Colonic mucosa (tissue), 4 donors: ENCODE measurements at places on chromosomes 12 and 14. TPM values are rescaled to one million over a fixed set of nuclear protein-coding genes. Genes with fewer than 3 reads are reported as not detected.
A peak's percentile ranks its signal among the peaks of the same experiment; 100 is the strongest.

DNA sequence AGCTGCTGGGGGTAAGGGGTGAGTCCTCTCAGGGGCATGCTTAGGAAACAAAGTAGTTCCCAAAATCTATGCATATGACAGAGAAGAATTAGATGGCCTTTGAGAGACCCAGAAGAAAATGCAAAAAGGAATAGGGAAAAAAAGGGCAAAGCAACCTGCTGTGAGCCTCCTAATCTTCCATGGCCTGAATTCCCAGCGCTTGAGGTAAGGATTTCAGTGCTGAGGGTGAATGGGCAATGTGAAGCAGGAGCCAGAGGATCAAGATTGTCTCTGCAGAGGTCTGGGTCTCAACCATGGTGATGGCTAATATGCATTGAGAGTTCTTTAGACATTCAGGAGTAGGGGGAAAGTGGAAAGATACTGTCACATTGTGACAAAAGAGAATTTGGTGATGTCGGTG, 31.5 kb downstream of the GPR65 start:
- no peak for DNase-seq

DNA sequence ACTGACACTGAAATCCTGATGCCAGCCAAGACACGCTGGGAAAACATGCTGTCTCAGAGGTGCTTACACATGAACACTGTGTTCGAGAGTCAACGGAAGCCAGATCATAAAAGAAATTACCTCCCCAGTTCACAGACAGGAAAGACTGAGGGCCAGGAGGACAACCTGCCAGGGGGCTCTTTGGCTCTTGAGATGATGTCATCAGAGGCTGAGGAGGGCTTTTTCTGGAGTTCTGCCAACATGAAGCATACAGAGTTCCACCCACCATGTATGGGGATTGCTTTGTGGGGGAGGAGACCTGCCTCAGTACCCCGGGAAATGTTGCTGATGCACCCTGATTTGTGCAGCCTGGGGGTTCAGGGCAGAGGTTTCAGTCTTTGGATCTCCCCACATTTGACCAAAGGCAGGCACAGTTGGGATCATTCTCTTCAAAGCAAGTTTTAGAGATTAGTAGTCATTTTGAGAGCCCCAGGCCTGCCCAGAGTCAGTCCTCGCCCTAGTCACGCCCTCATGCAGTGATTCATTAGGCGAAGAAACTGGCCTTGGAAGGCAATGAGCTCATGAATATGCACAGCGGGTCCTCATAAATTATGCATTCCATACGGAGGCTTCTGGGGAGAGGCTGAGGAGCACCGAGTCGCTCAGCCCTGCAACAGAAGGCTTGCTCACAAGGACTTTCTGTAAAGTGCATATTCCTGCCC, 34.9 kb upstream of the EML1 start:
- DNase-seq, result no peak

Gene SCN8A
- 4.2 TPM for total RNA-seq

Gene RFX4
- total RNA-seq, result not detected

Gene CLEC1A
- total RNA-seq, result 1.8 TPM

DNA sequence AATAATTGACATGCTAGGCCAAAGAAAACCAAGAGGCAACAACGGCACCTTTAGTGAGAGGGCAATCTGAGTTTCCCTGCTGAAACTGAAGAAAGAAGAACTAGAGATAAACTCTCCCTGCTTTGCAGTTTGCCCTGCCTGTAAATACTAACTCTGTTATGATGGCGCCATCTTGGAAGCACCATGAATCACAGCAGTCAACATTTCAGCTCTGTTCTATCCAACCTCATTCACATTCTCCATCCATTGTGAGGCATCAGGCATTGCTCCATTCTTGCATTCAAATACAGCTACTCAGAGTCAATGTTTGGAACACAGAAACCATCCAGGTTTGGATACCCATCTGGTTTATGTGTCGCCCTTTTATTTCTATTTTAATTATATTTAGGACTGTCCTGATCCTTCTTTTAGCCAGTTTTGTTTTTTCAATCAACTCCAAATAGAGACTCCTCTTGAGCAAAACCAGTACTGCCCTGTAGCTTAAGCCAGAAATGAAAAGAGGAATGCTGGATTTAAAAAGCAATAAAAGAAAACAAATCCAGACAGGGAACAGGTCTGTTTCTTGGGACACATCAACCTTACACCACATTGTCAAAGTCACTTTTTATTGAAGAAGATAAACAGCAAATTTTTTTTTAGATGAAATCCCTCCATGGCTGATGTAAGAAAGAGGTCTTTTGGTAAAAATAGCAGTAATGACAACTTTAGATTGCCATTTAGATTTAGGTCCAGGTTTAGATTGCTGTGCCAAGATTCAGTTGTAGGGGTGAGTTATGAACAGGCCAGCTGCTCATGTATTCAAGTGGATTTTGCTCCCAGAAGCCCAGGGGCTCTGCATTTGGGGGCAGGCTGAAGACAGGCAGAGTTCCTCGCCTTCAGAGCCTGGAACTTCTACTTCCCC, 33.3 kb upstream of the PPM1A start:
- DNase-seq, result no peak

DNA sequence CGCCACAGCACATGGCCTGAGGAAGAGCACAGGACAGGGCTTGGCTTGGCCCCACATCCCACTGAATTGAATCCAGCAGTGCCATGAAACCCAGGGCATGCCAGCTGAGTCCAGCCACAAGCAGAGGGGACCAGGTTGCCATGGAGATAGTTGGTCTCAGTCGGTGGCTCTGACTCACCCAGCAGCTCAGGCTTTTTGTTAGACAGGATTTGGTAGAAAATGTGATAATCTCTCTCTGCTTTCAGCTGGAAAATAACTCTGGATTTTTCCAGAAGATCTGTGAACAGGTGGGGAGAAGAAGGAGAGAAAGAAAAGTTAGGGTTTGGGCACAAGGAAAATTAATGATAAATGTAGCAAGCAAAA, 4.8 kb downstream of the MYH7 start:
- no peak for DNase-seq

- peak; percentile 53 for DNase-seq
These were observed 29.6 kb downstream of the EEA1 start for GRCh38 chr12:92899386-92900001.

- no peak for DNase-seq
These were observed 181.6 kb upstream of the FOXN3 start for GRCh38 chr14:89598548-89599186.

DNA sequence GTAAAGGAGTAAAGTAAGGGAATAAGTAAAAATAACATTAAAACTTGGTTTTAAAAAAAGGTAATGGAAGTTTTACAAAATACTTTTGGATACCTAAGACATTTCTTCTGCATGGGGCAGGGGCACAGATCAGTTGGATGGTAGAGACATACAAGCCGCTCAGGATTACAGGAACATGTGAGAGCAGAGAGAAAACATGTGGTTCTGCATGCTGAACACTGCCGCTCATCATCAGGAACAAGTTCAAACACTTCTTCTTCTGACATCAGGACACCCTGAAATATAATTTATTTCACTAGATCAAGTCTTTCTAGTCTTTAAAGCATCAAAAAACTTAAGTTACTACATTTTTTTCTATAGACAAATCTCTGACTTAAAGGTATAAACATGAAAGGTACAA, 60.9 kb upstream of the SLC6A13 start:
- no peak for DNase-seq

DNA sequence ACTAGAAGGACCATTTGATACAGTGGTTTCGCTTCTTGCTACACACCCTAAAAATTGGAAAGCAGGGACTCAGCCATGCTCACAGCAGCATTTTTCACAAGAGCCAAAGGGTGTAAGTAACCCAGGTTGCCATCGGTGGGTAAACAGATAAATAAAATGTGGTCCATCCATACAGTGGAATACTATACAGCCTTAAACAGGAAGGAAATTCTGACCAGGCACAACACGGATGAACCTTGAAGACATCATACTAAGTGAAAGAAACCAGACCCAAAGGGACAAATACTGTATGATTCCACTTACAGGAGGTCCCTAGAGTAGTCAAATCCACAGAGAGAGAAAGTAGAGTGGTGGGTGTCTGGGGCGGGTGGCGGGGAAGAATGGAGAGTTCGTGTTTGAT, 220.9 kb downstream of the PHETA1 start:
- no peak for DNase-seq

GRCh38 chr12:1907652-1908611, 10.5 kb downstream of the CACNA2D4 start:
- peak; percentile 80 for DNase-seq

DNA sequence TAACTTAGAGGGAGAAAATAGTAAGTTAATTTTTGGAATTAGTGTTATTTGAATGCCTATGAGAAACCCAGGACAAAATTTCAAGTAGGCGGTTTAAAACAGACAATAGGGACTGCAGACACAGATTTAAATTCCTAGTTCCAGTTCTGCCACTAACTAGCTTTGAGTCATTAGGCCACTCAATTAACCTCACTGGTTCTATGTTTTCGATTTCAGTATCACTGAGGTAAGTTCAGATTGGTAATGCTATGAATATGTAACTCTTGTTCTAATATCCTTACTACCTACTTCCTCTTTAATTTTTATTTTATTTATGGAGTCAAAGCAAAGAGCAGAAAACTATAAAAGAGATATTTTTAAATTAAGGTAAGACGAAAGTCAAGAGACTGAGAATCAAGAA, 52.6 kb downstream of the GALC start:
- DNase-seq, result no peak

DNA sequence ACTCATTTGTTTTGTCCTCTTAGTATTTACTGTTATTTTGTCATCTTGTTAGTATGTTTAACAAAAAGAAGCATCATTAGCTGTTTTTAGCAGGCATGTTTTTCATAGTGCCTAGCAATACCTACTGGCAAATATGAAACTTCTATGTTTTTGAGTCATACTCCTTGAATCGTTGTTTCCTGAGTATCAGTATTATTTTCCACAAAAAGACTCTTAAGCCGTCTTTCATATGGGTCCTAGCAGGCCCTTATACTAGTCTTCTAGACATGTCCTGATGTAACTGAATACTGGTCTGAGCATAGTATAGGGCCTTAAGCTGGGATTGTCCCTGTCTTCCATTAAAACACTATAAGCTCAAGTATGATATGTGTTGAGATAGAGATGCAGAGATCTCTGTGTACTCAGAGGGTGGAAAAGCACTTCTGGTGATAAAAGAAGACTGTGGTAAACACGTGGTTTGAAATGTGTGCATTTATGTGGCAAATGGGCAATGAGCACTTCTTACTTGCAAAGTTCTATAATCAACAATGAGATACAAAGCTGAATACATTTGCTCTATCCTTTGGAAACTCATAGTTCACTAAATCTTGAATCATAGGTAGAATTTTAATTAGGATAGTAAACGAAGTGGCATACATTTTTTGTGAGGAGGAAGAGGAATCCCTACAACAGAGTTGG, 348.8 kb downstream of the PDZRN4 start:
- no peak for DNase-seq

Gene CFAP54
- total RNA-seq, result 0.32 TPM

GRCh38 chr14:20494935-20495766, 10.2 kb upstream of the RNASE10 start:
- no peak for DNase-seq

GRCh38 chr14:34046799-34047520, 96.1 kb upstream of the EGLN3 start:
- no peak for DNase-seq

- DNase-seq, result peak; percentile 76
These were observed 28.9 kb downstream of the RTRAF start for GRCh38 chr14:52018252-52018651.

Gene SMCO2
- total RNA-seq, result 0.21 TPM

Gene STAC3
- total RNA-seq, result 1.9 TPM

DNA sequence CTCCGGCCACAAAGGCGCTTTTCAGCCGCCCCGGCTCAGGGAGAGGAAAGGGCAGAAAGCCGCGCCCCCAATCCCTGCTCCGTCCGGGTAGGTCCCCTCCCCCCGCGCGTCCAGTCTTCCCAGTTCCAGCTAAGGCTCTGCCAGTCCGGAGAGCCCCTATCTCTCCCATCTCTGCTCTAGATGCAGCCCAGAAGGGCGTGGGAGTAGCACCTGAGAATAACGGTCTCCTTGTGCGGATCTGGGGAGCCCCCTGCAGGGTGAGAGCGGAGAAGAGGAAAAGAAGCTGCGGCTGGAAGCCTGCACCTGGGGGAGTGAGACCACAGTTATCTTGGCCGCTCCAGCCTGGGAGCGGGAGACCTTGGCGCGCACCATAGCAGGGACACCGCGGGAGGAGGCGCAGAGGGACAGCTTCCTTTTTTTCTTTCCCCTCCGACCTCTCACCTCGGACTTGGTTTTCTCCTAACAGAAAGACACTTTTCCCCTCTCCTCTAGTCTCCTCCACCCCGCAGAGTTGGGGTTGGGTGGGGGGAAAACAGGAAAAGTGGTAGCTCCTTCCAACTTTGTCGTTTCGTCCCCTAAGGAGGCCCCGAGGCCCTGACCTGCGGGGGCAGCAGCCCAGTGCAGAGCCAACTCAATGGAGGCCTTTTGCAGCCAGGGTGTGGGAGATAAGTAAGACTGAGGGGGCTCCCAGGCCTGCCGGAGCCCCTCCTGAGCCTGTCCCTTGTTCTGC, 2.4 kb downstream of the DHH start:
- DNase-seq, result no peak

Gene RAN
- total RNA-seq, result 847 TPM

- DNase-seq, result peak; percentile 87
These were observed 1.1 kb upstream of the BCL11B start for GRCh38 chr14:99272899-99273765.

GRCh38 chr12:47577206-47577989, 128.4 kb downstream of the RPAP3 start:
- no peak for DNase-seq

- DNase-seq, result peak; percentile 37
These were observed 677 bp downstream of the ATP2A2 start for GRCh38 chr12:110281549-110282299.

DNA sequence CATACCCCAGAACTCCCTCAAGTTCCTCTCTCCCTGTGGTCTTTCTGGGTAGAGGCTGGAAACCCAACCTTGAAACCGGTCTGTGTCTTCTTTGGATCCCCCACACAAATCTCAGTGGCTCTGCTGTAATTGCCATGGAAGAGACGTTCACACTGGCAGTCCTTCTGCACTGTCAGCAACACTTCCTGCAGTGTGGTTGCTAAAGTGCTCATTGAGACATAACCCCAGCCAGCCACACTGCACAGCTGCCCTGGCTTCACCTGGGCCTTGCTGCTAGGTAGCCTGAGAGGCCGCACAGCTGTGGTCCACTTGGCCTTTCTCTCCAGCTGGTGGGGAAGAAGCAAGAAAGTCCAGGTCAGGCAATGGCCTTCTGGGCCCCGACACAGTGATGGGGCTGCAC, 2.4 kb downstream of the GZMH start:
- no peak for DNase-seq
